EL (cell line): ENCODE measurements at places on chromosomes 13 and 19.

DNA sequence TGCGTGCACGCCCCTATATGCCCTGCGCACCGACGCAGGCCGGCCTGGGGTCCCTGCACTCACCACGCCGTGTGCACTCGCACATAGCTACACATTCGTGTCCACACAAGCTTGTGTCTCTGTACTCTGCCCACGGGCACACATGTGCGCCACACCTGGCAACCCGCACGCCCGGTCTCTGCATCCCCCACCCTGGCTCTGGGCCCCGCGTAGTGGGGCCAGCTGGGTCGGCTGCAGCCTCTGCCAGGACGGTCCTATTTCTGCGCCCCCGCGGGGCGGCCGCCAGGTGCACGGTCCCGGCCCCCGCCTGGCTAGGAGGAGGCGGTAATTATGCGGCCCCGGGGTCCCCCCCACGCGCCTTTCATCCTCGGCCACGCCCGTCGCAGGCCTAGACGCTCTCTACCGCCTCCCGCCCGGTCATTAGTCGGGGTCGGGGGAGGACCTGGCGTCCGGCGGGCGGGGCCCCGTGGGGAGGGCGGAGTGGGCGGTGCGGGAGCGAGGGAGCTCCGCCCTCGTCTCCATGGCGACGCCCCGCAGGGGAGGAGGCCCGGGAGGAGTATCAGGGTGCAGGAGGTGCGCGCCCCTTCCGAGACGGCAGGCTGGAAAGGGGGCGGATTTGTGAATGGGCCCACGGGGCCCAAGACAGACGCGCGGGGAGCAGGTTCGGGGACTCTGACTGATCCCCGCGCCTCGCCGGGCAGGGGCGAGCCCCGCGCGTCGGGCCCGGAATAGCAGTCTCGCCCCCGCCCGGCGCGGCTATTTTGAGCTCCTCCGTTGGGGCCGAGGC is 2.8 kb upstream of the CIRBP start:
- peak; percentile 90 for DNase-seq

DNA sequence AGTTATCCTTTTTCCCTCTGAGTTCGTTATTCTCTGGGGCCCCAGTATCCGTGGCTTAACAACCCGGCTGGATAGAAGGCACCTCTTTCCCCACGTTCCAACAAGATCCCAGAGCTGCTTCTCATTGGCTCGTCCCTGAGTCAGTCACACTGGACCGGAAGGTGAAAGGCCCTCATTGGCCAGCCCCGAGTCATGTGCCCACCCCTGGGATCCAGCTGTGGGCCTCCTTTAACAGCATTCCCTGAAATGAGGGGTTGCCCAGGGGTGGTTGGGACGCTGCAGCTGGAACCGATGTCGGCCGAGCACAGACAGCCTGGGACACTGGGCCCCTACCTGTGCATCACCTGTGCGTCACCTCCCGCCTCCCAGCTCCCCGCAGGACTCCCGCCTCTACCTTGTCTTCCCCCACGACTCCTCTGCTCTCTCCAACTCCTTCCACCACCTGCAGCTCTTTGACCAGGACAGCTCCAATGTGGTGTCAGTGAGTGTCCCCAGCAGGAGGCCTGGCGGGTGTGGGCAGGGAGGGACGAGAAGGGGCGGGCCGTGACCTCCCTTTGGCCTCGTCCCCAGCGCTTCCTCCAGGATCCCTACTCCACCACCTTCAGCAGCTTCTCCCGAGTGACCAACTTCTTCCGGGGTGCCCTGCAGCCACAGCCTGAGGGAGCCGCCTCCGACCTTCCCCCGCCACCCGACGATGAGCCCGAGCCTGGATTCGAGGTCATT is 4.3 kb downstream of the TBC1D17 start:
- DNase-seq, result no peak

GRCh38 chr19:18408053-18408476 is 10.6 kb upstream of the LRRC25 start:
- peak; percentile 38 for DNase-seq

DNA sequence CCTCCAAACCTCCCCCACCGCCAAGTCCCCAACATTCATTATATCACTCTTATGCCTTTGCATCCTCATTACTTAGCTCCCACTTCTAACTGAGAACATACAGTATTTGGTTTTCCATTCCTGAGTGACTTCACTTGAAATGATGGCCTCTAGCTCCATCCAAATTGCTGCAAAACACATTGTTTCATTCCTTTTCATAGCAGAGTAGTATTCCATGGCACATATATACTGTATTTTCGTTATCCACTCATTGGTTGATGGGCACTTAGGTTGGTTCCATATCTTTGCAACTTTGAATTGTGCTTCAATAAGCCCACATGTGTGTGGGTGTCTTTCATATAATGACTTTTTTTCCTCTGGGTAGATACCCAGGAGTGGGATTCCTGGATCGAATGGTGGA is 233.1 kb downstream of the ZNF536 start:
- DNase-seq, result no peak

DNA sequence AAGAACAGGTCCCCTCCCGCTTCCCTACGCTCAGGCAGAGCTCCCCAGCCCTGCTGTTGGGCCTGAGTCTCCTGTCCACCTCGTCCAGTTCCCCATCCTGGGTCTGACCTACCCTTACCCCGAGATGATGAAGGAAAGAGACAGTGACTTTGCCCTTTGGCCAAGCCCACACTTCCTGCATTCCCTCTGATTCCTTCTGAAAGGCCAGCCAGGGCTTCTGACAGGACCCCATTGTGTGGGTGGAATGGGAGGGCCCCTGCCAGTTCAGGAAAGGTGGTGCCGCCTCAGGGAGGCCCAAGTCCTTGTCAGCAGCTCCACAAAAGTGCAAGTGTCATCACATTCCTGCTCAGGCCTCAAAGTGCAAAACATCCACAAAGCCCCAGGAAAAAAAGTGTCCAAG is 177.8 kb downstream of the PAN3 start:
- DNase-seq, result no peak

- DNase-seq, result no peak
Measured at GRCh38 chr19:10003271-10003670, 7.0 kb downstream of the COL5A3 start.

GRCh38 chr13:49539313-49539712 is 43.6 kb downstream of the PHF11 start:
- DNase-seq, result no peak

DNA sequence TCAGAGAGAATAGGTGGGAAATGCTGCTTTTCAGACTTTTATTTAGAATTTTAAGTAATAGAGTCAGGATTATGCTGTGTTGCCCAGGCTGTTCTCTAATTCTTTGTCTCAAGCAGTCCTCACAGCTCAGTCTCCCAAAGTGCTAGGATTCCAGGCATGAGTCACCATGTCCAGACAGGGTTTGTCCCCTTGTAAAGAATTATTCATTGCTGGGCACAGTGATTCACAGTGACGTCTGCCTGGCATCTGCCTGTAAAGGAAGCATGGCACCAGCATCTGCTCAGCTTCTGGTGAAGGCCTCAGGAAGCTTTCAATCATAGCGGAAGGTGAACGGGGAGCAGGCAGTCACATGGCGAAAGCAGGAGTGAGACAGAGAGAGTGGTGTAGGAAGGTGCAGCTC is 17.7 kb downstream of the ZNF763 start:
- peak; percentile 53 for DNase-seq

GRCh38 chr13:100526318-100527000 is 62.1 kb downstream of the GGACT start:
- DNase-seq, result no peak

DNA sequence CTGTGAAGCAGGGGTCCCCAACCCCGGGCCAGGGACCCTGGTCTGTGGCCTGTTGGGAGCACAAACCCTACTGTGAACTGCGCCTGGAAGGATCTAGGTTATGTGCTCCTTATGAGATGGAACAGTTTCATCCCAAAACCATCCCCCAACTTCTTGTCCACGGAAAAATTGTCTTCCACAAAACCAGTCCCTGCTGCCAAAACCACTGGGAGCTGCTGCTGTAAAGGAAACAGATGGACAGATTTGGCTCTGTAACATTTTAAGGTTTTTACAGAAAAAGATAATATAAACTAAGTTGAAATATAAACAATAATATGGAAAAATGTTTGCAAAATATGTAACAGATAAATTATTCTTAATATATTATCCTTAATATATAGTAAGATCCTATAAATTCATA is 73.7 kb downstream of the COG6 start:
- no peak for DNase-seq

GRCh38 chr13:23921451-23921888 is 24.2 kb upstream of the C1QTNF9B start:
- DNase-seq, result peak; percentile 60

DNA sequence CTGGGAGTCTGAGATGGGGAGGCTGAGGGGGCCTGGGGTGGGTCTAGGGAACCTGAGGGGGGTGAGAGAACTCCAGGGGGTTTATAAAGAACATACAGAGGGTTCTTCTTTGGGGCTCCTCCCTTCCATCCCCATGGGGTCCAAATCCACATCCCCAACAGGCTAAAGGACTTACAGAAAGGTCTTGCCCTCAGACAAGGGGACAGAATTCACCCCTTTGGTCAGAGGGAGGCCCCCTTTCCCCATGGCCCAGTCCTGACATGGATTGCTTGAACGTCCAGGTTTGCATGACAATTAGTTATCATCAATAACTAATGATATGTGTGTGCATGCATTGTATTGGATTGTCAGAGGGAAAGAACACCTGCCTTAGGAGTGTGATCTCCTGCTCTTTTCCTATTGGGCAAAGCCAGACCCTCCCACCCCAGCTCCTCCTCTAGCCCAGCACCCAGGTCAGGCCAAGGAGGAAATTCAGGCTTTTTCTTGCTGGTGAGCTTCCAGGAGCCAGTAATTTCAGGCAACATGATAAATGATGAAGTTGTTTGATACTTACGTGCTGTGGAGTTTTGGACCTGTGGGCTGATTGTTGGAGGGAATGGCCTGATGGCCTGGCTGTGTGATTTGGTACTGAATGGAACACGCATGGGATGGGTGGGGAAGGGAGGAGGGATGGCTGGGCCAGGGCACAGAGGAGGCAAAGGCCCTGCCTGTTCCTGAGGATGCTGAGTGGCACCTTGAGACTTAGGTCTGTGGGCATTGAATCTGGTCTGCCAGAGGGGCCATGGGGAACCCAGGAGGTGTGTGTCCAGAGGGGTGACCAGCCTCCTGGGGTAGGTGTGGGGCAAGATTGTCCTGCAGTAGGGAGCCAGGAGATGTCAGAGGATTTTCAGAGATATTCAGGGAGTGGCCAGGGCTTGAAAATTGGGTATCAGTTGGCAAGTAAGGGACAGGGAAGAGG is 1.1 kb downstream of the KLHL26 start:
- DNase-seq, result no peak

GRCh38 chr13:107266657-107267056 is 698.7 kb upstream of the ARGLU1 start:
- DNase-seq, result no peak

DNA sequence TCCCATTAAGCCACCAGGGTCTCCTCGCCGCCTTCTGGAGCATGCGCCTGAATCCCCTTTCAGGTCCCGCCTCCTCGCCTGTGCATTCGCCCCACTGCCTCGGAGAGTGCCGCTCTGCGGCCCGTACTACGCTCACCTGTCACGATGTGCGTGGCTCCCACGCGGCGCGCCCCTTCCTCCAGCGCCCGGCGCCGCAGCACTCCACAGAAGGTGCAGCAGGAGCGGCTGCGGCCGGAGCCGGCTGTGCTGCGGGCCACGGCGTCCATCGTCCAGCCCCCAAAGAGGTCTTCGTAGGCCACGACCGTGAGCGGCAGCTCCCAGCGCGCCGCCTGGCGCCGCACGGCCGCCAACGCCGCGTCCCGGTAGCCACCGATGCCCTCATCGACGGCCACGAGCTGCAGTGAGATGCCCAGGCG is 4.3 kb downstream of the CTU1 start:
- DNase-seq, result no peak

GRCh38 chr13:97318532-97318931 is 96.4 kb downstream of the MBNL2 start:
- DNase-seq, result no peak

- DNase-seq, result no peak
Measured at GRCh38 chr13:113432506-113433270, 20.6 kb downstream of the ADPRHL1 start.

- peak; percentile 79 for DNase-seq
Measured at GRCh38 chr19:51687791-51688670, 5.1 kb upstream of the SPACA6 start.

GRCh38 chr13:51479199-51479523 is 26.3 kb upstream of the INTS6 start:
- DNase-seq, result peak; percentile 64

DNA sequence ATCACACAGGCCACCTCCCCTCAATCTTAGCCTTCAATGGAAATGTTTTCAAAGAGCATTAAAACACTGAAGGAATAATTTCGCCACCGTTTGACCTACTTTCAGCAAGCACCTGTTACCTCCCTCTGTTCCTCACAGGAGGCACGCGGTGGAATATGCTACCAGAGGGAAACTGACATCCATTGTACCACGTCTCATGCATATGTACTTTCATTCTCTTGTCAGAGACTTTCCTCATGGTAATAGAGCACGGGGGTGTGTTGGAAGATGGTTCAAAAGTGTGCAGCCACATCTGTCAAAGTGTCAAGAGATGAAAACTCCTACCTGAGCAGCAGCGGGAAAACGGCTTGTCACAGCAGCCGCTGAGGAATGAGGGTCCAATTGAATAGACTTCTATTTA is 143.4 kb downstream of the NALCN start:
- no peak for DNase-seq

GRCh38 chr13:112972867-112973576 is 4.0 kb downstream of the MCF2L start:
- no peak for DNase-seq

DNA sequence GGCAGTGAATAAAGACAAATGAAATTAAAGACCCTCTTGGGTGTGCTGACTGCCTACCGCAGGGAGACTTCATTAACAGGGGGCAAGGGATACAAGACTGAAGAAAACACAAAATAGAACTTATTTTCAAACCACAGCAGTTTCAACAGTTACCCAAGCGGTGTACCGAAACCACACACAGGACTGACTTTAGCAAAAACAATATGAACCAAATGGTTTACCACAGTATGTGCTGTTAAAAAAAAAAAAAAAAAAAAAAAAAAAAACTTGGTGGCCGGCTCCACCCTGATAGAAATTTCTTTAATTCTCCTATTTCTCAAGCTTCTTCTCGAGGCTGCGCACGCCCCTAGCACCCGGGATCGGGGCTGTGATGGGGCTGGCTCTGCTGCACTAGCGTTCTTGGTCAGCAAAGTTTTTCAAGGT is 42.6 kb downstream of the KLF2 start:
- no peak for DNase-seq

- DNase-seq, result no peak
Measured at GRCh38 chr19:58387338-58388174, 487 bp downstream of the RPS5 start.

GRCh38 chr19:5966215-5966614 is 11.7 kb downstream of the RANBP3 start:
- no peak for DNase-seq

DNA sequence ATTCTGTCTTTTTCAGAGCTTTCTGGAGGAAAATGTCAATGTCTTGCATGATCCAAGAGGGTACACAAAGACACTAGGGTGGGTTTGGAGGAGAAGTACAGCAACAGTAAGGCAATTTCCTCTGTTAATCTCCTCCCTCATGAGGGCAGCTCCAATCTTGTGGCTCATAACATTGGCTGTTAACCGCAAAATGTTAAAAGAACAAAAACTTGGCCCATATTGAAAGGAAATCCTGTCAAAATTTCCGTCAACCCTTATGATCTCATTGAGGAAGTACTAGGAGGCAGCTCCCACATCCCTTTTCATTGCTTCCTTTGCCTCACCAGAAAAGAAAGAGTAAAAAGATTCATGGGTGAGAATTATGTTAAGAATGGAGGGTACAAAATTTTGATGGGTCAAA is 11.6 kb downstream of the OXGR1 start:
- DNase-seq, result no peak
